ENCODE measurements at places on chromosomes 3 and 15. TPM values are rescaled to one million over a fixed set of nuclear protein-coding genes. Genes with fewer than 3 reads are reported as not detected.

LDHAL6B gene
- not detected for total RNA-seq

GRCh38 chr3:49839193-49839809 is 17.1 kb downstream of the TRAIP start:
- DNase-seq, result peak; percentile 90

GRCh38 chr15:88231909-88232644 is 24.5 kb downstream of the NTRK3 start:
- DNase-seq, result no peak

SCG3 gene
- total RNA-seq, result not detected

CYP1A1 gene
- not detected for total RNA-seq

UBAP1L gene
- total RNA-seq, result 1.1 TPM

SEC62 gene
- 68.8 TPM for total RNA-seq

IQCH gene
- 0.60 TPM for total RNA-seq

GRCh38 chr15:66369773-66370651 is 13.5 kb upstream of the TIPIN start:
- DNase-seq, result no peak

TATDN2 gene
- total RNA-seq, result 18.8 TPM

PLOD2 gene
- 7.5 TPM for total RNA-seq
